ENCODE measurements at places on chromosomes 5 and 9.

- no peak for DNase-seq
Observed at GRCh38 chr9:13705373-13705772, 425.9 kb upstream of the MPDZ start.

DNA sequence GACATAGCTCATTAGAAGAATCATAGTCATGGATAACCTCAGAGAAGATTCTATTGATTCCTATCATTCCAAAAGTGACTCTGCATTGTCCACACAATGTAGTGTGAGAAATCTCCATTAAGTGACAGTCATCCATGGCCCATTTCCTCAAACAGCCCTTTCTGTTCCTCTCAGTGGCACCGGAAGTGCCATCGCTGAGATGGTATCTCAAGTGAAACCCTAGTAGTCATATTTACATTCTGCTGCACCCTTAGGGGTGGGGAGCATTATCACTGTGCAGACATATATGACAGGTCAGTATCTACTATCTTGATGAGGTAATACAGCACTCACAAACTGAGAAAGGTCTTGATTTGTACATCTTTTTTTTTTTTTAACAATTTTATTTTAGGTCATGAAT lies 55.4 kb upstream of the MIER3 start:
- DNase-seq: no peak

- DNase-seq: no peak
Observed at GRCh38 chr9:106622164-106622487, 240.8 kb upstream of the ZNF462 start.

DNA sequence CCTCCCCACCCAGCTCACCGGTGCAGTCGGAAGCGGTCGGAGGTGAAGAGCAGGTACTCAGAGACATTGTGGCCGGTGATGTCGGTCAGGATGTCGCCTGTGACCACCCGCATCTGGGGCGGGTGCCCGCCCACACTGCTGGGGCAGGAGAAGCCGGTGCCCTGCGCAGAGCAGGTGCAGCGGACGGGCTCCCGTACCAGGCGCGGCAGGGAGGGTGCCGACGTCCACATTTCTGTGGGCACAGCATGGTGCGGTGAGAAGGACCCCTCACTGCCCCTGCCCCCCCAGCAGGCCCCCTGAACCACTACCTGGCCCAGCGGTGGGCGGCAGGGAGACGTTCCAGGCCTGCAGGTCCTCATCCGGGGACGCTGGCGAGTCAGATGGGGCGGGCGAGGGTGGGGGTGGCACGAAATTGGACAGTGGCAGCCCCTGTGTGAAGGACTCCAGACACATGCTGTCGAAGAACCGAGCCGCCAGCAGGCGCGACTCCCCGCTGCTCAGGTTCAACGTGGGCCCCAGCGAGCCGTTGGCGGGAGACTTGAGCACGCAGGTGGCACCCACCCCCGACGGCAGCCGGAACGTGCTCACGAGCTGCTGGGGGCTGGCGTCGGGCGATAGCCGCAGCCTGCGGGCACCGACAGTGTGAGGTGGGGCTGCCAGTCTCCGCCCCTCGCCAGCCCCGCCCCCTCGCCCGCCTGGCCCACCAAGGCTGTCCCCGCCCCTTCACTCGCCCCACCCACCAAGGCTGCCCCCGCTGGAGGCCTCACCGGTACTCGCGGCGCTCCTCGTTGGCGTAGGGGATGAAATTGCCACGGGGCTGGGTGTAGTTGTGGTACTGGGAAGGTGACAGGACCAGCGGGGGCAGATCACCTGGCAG lies 15.1 kb downstream of the ABCA2 start:
- DNase-seq: no peak

- DNase-seq: no peak
Observed at GRCh38 chr5:7396713-7397454, 946 bp downstream of the ADCY2 start.

DNA sequence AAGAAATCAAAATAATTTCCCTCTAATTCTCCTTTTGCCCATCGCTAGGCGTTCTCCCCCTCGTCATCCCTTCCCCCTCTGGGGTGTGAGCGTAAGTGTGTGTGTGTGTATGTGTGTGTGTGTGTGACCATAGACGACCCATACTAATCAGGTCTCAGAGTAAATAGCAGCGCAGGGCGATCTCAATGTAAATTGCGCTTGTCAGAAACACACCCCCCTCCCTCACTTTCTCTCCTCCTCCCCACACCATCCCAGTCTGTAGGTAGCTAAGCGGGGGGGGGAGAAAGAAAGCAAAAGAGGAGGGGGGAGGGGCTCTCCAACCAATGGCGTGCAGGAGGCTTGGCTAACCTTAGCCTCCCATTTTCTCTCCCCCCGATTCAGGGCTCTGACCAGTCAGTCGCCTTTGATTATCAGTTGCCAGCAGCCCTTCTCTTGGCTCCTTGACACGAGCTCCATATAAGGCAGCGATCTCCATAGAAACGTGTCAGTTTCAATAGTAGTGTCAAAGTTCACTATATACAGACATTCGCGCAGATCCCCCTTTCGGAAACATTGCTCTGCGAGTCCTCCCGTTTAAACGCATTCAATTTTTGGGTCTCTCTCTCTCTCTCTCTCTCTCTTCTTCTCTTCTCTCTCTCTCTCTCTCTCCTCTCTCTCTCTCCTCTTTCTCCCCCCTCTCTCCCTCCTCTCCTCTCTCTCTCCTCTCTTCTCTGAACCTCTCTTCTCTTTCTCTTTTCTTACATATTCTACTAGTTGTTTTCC lies at the start of gene NR2F1:
TSS of gene NR2F1 (plus strand) at position 546 of the 762 bp plus-strand sequence. CDS start 1,802 bp downstream, outside the sequence.
- no peak for DNase-seq

GRCh38 chr9:114791736-114792135 lies 14.1 kb downstream of the TNFSF15 start:
- no peak for DNase-seq

DNA sequence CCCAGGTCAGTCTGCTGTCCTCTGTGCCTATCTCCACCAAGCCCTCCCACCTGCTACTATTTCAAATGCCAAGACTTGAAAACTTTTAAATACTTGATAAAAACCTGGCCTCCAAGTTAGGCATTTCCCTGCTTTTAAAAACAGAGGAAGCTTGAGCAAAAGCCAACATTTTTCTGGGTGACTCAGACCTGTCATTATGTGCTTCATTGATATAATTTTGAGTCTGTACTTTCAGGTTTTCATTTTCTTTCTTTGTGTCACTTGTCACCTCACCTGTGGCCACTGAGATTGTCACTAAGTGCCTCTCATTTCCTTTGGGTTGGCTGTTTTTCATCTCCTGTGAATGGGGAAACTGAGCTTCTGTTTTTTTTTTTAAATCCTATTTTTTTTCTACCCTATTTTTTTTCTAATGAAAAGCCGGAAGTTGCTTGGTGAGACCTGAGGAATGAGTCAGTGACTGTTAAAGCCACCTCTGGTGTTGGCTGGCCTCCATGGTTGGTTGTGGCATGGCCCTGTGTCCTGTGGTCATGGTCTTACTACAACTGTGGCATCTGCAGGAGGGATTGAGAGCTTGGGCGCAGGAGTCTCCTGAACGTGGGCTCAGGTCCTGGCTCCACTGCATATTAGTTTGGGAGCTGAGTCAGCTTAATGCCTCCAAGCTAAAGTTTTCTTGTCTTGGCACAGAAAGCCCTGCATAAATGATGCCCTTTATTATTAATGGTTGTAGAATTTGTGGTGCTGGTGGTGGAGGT lies 56.7 kb downstream of the ARHGAP26 start:
- peak; percentile 28 for DNase-seq

DNA sequence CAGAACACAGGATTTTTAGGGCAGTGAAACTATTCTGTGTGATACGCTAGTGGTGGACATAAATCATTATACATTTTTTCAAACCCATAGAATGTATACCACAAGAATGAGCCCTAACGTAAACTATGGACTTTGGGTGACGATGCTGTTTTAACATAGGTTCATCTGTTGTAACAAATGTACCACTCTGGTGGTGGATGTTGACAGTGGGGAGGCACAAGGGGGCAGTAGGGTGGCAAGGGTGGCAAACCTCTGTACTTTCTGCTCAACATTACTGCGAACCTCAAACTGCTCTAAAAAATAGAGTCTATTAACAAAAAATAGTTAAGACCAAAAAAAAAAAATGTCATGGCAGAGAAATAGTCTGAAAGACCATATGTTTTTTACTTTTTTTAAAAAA lies 9.1 kb upstream of the MVB12B start:
- no peak for DNase-seq

GRCh38 chr5:168578538-168579487 lies at the start of gene PANK3:
PANK3 (minus strand) TSS chr5:168579368; CDS start chr5:168579283, 85 bp downstream.
- DNase-seq: no peak

- DNase-seq: no peak
Observed at GRCh38 chr5:71891856-71892255, 172.8 kb downstream of the CARTPT start.

GRCh38 chr5:121273833-121274433 lies 577.7 kb upstream of the FTMT start:
- DNase-seq: no peak

- peak; percentile 36 for DNase-seq
Observed at GRCh38 chr9:134025606-134026541, 593 bp downstream of the BRD3OS start.

DNA sequence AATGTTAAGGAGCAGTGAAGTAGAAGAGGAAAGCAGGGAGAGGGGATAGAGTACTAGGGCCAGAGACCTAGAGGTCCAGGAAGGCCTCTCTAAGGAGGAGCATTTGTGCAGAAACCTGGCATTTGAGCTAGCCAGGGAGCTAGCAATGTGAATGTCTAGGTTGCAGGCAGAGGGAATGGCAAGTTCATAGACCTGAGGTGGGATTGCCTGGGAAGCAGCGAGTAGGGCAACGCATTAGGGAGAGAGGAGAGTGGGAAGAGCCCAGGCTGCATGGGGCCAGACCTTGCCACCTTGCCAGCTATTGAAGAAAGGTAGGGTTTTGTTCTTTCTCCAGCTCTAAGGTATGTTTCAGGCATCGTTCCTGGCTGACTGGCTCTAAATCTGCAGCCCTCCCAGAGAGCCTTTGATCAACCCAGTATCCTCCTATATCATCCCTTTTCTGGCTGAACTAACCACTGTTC lies 54.0 kb downstream of the SLC22A5 start:
- DNase-seq: no peak

- no peak for DNase-seq
Observed at GRCh38 chr9:134442486-134443173, 116.4 kb downstream of the RXRA start.

DNA sequence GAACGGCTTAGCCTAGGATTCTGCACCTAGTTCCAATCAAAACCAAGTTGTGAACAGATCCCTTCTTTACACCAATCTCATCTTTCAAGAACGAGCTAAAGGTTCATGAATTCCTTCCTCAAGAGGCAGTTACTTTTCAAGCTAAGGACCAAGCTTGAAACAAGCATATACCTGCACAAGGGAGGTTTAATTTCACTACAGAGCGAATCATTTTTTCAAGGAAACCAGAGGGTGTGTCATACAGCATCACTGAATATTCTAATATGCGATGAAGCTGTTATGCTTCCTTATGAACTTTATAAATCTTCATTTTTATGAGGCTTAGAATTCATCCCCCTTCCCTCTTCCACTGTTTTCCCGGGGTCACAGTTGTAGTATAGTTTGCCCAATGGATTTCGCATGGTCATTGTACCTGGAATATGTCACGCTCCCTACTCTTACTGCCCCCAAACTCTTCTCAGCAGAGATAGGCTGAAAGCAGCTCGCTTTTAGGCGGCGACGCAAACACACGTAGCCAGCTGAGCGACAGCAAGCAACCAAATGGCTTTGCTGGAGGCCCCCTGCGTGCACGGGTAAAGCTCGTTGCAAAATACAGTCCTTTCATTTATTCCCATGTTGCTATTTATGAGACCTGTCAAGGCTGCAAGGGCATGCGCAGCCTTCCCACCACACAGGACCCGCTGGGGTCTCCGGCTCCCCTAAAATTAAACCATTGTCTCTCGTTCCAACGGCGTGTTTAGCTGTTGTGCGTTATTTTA lies 832 bp downstream of the LMBRD2 start:
- peak; percentile 56 for DNase-seq

GRCh38 chr9:104227108-104227507 lies 133.0 kb downstream of the SMC2 start:
- DNase-seq: no peak

DNA sequence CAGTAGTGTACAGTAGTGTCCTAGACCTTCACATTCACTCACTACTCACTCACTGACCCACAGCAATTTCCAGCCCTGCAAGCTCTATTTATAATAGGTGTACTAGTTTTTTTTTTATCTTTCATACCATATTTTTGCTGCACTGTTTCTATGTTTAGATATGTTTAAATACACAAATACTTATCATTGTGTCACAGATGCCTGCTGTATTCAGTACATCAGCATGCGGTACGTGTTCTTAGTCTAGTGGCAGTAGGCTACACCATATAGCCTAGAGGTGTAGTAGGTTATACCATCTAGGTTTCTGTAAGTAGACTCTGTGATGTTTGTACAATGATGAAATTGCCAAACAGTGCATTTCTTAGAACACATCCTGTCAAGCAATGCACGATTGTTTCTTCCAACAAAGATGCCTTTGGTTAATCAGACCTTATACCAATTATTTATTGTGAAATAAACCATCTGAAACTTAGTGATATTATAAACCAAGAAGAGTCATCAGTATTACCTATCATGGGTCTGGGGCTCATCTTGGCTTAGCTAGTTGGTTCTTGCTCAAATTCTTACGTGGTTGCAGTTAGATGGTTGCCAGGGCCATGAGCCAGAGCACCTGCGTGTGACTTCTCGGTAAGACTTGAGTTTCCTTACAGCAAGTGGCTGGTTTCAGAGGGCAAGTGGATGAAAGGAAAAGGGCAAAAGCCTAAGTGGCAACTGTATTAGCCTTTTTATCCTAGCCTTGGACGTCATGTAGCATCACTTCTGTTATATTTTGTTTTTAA lies 41.1 kb downstream of the ERBIN start:
- DNase-seq: no peak

DNA sequence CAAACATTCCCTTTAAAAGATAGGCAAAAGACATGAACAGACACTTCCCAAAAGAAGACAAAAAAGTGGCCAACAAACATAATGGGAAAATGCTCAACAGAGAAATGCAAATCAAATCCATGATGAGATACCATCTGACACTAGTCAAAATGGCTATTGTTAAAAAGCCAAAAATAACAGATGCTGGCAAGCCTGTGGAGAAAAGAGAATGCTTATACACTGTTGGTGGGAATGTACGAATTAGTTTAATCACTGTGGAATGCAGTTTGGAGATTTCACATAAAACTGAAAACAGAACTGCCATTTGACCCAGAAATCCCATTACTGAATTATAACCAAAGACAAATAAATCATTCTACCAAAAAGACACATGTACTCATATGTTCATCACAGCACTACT lies 58.3 kb upstream of the WDR41 start:
- DNase-seq: no peak

GRCh38 chr9:89732295-89732938 lies 127.6 kb downstream of the GADD45G start:
- DNase-seq: no peak

GRCh38 chr5:127425037-127425436 lies 92.4 kb upstream of the PRRC1 start:
- DNase-seq: no peak

- DNase-seq: no peak
Observed at GRCh38 chr9:82581935-82582334, 481.0 kb downstream of the RASEF start.

DNA sequence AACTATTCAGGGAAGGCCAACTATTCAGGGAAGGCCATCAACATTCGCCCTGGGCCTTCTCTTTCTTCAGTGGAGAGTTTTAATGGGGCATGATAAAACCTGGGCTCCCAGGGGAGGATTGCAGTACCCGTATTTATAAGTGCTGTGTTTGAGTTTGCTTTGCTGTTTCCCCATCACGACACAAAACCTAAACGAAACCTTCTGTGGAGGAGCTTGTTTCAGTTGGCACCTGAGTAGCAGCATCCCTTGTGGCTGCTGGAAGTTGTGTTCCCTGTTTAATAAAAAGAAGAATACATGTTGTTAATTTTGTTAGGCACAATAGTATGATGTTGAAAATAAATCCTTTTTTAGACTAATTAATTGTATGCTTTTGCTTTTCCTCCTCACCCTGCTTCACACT lies 8.3 kb downstream of the WDR31 start:
- DNase-seq: no peak

All from stimulated activated CD8-positive, alpha-beta memory T cell treated with anti-CD3 and anti-CD28 coated beads, Interleukin-15, amount 100 ng/mL, for 48 hours (primary cell).